ENCODE measurements at places on chromosomes 16 and 17.

DNA sequence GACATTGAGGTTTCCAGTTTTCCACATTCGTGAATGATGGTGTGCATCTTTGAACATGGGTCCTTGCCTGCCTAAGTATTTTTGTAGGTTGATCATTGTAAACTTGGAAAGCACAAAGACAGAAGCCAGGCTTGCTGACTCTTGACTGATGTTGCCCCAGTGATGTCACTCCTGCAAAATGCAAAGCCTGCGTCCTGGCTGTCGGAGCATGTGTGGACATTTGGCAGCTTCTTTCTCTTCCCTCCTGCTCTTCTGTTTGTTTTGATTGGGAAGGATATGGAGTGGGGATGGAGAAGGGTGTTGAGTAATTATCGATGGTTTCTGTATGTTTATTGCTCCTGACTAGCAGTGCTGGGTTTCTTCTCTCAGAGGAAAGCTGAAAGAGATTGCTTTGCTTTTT lies 3.2 kb downstream of the NDE1 start:
- DNase-seq = no peak

DNA sequence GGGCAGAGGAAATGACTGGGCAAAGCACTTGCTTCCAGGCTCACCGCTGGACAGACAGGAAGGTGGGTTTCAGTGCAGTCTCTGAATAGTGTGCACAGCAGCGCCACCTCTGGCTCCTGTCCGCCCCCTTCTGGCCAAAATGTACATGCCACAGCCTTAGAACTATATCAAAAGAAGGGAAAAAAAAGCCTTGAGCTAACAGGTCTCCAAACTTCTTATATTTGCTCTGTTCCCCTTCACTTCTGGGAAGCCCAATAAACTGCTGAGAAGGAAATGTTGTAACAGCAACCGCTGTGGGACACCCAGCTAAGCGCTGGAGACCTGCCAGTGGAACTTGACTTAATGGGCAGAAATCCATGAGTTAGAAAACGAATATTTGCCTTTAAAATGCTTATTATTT lies 17.5 kb downstream of the COG7 start:
- DNase-seq = peak; percentile 68

- DNase-seq = no peak
Measured at GRCh38 chr17:75277664-75278071, 6.6 kb upstream of the MIF4GD start.

DNA sequence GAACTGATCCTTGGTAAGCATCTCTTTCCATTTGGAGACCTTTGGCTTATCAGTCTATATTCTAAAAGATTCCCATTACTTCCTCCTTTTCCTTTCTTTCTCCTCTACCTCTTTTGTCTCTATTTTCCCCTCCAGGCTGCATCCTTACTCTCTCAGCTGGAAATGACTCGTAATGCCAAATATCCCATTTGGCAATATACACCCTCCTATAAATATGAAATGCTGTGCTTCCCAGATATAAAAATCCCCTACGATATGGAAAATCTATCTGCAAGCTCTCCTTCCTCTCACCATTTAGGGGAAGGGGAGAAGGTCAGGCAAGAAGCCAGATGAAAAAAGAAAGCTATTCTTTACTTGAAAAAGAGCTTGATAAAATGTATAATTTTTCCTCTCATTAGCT lies 39.9 kb downstream of the XPO6 start:
- DNase-seq = no peak

DNA sequence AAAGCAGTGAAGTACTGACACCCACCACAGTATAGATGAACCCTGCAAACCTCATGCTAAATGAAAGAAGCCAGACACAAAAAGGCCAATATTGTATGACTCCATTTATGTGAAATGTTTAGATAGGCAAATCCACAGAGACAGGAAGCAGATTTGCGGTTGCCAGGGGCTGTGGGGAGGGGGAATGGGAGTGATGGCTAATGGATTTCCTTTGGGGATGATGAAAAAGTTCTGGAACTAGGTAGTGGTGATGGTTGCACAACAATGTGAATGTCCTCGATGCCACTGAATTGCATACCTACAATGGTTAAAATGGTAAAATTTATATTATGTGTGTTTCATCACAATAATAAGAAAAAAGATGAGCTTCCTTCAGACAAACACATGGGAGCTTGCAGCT lies 28.4 kb upstream of the WFIKKN2 start:
- DNase-seq = no peak
